ENCODE measurements at places on chromosomes 1 and 21.

GRCh38 chr1:153880024-153880423, 42.7 kb downstream of the GATAD2B start:
- DNase-seq, result no peak

- no peak for DNase-seq
Observed at GRCh38 chr1:241590719-241591118, 49.5 kb downstream of the CHML start.

- DNase-seq, result no peak
Observed at GRCh38 chr1:110898734-110899457, 25.9 kb downstream of the CD53 start.

- no peak for DNase-seq
Observed at GRCh38 chr1:84141182-84142003, 2.7 kb upstream of the PRKACB start.

DNA sequence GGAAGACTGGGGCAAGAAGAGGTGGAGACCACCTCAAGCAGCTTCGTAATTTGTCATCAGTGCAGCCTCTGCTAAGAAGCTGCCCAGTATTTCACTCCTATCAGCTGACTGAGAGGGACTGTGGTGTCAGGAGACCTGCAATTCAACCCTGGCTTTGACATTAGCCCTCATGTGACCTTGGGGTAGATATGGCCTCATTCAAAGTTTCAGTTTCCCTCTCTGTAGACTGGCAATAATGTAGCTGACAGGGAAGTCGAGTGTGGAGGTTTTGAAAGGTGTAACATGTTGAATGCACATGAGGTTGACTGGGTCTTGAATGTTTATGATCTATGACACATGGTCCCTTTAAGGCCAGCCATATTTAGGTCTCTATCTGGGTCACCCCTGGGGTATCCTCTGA, 2.2 kb upstream of the SPRR4 start:
- DNase-seq, result no peak
